ENCODE measurements at places on chromosomes 11 and 22. TPM values are rescaled to one million over a fixed set of nuclear protein-coding genes. Genes with fewer than 3 reads are reported as not detected.

The ESAM gene
- total RNA-seq: not detected

GRCh38 chr11:85787809-85788760 lies 22.9 kb downstream of the SYTL2 start:
- DNase-seq: no peak

GRCh38 chr11:7645206-7645605 lies 28.1 kb downstream of the CYB5R2 start:
- peak; percentile 28 for DNase-seq

DNA sequence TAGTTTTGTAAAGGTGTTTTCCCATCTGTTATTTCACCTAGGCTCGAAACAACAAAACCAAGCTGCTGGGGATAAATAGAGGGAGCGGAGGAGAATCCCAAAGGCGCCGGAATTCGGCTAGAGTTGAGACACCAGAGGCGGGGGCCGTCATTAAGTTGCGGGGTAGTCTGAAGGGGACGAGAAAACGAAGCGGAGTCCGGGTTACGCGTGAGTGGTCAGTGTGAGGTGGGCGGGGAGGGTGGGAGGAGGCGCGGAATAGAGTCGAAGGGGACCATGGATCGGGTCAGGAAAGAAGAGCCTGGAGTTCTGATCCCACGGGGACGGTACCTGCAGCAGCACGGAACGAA lies 361 bp downstream of the SRPRA start:
- DNase-seq: no peak

The SPI1 gene
- not detected for total RNA-seq

- DNase-seq: peak; percentile 77
These were observed at the start of gene TMEM184B for GRCh38 chr22:38272373-38273134. TMEM184B (minus strand) TSS chr22:38273010; CDS start chr22:38247961, 25,049 bp downstream.

The PNPLA5 gene
- total RNA-seq: not detected
